ENCODE measurements at places on chromosomes 7 and 10.

DNA sequence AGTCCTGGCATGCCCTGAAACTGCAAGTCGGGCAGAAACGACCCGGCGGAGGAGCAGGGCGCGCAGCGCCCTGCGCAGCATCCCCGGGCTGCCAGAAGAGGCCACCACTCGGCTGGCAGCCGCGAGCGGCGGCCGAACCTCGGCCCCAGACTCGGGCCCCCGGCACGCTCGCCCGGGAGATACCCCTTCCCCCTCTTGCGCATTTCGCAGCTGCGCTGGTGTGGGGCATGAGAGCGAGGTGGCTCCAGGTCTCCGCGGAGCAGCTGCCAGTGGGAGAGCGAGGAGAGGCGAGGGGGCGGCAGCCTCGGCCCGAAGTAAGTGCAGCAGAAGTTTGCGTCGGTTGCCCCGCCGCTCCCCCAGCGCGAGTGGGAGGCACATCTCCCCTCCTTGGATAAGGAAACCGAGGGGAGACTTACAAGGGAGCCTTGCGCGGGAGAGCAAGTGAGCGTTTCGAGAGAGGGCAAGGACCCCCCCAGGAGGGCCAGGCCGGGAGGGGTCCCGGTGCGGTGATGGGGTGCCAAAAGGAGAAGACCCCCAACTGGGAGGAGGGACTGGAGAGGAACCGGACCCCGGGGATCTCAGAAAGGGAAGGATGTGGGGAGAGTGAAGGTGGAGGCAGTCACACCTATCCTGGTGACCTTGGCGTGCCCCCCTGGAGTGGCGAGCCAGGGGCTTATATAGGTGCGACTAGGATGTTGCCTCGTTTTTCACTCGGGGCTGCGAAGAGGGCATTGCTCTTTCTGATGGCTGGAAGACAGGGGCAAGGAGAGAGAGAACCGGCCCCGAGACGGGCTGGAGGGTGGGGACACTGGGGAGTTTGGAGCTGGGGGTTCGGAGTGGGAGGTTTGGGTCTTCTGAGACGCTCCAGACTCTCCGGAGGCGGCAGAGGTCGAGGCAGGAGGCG, 256.3 kb downstream of the OTUD1 start:
- DNase-seq = no peak

GRCh38 chr7:30436046-30436445, 42.5 kb downstream of the NOD1 start:
- no peak for DNase-seq

DNA sequence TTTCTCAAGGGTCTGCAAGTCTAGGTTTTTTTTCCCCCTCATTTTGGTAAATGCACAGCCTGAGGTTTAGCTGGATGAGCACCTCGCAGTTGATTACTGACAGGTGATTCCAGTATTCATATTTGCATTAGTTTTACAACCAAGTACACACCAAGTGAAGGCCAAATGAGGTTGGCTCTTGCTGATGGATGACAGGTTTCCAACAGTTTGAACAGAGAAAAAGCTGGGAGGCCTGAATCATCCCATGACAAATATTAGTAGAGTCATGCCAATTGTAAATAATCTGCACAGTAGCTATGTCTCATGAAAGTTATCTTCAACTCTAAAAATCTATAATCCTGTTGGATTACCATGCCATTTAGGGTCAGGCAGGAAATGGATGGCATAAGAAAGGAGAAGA, 399.8 kb downstream of the HTR7 start:
- DNase-seq = no peak

- DNase-seq = no peak
Measured at GRCh38 chr7:124881981-124882380, 47.6 kb downstream of the POT1 start.

DNA sequence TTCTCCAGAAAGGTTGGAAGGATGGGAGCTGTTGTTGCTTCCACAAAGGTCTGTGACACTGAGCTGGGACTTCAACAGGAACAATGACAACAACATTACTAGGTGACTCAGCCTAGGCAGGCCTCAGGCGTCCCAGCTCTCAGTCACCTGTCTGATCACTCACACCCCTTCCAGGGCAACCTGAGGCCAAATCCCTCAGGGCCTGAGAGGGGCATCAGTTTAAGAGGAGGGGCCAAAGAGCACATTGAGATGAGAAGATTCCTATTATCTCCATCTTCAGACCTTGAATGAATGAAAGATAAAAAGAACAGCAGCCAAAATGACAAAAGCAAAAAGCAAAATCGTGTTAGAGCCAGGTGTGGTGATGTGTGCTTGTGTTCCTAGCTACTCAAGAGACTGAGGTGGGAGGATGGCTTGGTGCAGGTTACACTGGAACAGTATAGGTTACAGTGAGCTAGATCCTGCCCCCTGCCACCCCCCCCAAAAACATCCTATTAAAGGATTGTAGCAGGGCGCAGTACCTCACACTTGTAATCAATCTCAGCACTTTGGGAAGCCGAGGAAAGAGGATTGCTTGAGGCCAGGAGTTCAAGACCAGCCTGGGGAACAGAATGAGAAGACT, at the start of gene ATG9B:
Gene ATG9B, minus strand, starts transcription at position 60 of the 622 bp plus-strand sequence. CDS start 71 bp downstream, outside the sequence.
- DNase-seq = no peak

GRCh38 chr10:98892523-98892922, 343.1 kb downstream of the HPSE2 start:
- DNase-seq = no peak

- DNase-seq = no peak
Measured at GRCh38 chr7:8566016-8566415, 132.6 kb downstream of the NXPH1 start.

DNA sequence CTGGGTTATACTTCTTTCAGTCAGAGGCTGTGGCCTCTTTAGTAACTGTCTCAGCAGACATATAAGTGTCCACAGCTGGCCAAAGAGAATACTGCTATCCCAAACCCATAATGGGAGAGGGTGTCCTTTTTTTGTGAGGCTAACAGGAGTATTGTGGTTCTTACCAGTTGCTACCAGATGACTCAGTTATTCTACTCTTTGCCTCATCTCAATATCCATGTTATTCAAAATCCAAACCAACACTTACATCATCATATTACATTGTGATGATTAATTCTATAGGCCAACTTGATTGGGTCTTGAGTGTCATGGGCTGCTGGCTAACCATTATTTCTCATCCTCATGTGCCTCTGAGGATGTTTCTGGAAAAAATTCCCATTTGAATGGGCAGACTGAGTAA, 120.9 kb downstream of the TMEM168 start:
- DNase-seq = no peak

- no peak for DNase-seq
Measured at GRCh38 chr10:23793577-23793976, 354.7 kb downstream of the OTUD1 start.

DNA sequence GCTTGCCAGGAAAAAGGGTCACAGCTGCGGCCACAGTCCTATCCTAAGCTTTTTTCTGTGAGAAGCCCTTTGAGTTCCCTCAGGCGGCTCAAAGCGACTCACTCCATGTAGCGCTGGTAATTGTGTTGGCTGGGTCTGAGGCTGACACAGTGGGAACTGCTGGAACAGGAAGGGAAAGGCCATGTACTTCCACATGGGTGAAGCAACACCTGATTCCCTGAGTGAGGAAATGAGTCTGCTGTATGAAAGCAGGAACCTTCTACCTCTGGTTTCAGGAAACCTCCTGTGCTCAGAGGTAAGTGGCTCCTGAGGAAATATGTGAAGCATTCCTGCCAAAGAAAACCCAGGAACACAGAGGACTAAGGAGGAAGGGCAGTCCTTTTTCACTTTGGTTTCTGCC, 734.6 kb upstream of the SORCS1 start:
- no peak for DNase-seq

DNA sequence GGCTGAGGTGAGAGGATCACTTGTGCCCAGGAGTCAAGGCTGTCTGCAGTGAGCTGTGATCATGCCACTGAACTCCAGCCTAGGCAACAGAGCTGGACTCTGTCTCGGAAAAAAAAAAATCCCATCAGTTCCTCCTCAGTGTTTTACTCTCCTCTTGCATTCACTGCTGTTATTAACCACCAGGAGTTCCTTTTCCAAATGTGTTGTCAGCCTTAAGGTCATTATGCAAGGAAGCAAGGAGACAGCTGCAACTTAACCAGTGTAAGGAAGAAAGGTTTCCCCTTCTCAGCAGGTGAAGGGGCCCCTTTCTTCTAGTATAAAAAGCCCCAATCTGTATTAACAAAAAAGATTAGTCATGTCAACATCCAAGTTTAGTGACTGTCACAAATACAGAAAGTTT, 86.6 kb upstream of the LEP start:
- no peak for DNase-seq

DNA sequence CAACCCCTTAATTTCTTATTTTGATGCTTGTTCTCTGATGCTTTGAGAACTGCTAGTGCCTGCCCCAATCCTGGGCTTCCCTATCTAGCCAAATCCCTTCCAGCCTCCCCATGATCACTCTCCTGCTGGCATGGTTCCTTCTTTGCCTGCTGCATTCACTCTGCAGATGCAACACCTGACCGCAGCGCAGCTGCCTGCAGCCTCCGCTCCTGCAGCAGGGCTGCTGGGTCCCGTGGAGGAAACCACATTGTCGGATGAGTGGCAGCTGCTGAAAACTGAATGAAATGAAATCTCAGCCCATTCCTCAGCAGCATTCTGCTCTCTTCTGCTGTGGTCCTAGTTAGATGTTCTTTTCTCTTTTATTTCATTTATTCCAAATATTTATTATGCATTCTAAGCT, 320.3 kb downstream of the CCDC3 start:
- DNase-seq = no peak

DNA sequence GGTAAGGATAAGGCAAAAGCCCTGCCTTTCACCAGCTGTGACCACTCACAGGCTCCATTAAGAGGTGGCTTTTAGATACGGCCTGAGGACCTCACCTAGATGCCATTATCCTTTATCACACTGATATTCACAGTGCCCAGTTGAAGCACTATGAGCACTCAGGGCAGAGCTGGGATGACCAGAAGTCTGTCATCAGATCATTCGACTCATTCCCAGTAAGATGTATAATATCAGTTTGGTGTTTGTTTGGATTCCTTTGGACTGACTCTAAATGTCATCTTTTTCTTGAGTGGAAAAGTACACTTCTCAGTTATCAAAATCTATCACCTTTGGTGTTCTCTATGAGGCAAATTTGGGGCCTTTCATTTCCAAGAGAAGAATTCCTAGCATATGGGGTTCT, 18.7 kb downstream of the CCDC136 start:
- no peak for DNase-seq

- DNase-seq = no peak
Measured at GRCh38 chr10:64040781-64041180, 519.6 kb downstream of the REEP3 start.

DNA sequence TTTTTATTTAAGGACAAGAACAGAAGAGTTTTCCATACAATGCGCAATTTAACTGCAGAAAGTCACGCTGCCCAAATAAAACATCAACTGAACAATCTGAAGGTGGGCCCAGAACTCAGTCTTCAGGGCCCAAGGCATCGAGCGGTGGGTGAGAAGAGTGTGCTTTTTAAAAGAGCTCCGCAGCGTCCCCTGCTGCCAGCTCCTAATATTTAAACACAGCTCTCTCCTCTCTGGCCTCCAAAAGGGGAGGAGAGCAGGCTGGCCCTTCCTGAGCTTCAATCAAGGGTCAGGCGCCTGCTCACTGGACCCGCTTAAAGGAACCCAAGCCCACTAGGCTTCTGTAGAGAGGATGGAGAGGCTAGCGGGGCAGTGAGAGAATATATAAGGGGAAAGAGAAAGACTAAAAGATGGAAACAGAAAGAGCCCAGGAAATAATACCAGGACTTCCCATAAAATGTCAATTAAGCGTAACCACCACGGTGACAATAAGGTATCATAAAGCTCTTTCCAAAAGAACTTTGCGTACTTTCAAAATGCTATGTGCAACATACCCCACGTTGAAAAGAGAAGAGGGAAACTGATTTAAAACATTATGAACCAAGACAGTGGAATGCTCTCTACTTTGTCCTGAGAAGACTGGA, 2.8 kb downstream of the FAM53B start:
- no peak for DNase-seq

DNA sequence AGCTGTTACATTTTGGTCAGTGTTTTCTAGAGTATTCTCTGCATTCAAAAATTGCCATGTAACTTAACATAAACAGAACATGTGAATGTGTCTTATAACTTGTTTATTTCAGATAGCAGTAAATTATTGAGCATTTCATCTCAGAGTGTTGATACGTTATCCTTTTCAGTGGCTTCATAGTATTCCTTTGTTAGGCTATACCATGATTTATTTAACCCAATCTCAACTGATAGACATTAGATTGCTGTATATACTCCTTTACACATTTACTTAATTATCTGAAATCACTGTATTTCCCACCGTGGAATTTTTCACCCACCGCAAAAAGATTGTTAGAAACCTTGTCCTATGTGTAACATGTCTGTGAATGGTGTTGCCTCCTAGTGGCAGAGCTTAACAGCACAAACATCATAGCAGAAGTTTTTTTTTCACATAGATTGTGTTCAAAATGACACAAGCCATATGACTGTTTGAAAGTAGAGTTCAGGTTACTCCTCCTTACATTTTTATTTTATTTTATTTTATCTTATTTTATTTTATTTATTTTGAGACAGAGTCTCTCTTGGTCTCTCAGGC, 21.4 kb downstream of the SLF2 start:
- no peak for DNase-seq

GRCh38 chr10:110368002-110368401, 63.3 kb upstream of the SMNDC1 start:
- no peak for DNase-seq

- no peak for DNase-seq
Measured at GRCh38 chr10:129628823-129629222, 161.8 kb downstream of the MGMT start.
